Fibroblast of skin of abdomen (primary cell): ENCODE measurements at places on chromosomes 3 and 15.

GRCh38 chr3:10377148-10377725, 56.3 kb upstream of the SEC13 start:
- no peak for DNase-seq

DNA sequence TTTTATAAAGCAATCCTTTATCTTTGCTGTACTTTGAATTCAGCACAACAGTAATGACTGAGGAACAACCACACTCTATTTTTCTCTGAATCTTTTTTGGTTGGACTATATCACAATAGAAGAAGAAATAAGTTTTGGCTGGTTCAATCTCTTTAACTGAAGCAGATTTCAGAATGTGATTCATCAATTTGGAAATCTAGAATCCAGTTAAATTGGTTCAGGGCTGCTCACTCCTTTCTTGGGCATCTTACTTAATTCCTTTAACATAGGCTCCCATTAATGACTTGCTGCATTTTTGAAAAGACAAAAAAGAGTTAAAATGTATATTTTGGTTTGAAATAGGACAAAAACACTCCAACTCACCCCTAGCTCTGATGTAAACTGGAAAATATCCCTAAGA, 688.3 kb upstream of the NECTIN3 start:
- DNase-seq = no peak

GRCh38 chr3:148757238-148758215, 59.8 kb downstream of the AGTR1 start:
- DNase-seq = peak; percentile 87

- peak; percentile 91 for DNase-seq
These were observed 26.0 kb upstream of the MCTP2 start for GRCh38 chr15:94205366-94205765.

GRCh38 chr3:107416886-107417285, 39.6 kb downstream of the CCDC54 start:
- peak; percentile 37 for DNase-seq

GRCh38 chr15:88401996-88402656, 65.1 kb downstream of the MRPL46 start:
- DNase-seq = no peak
